Activated T-helper 1 cell treated with anti-CD3 and anti-CD28 coated beads, Interleukin-2, amount 50 U/mL, for 16 hours (primary cell): ENCODE measurements at places on chromosomes 5 and 9.

GRCh38 chr9:84435902-84436301 is 95.3 kb upstream of the SLC28A3 start:
- no peak for DNase-seq

DNA sequence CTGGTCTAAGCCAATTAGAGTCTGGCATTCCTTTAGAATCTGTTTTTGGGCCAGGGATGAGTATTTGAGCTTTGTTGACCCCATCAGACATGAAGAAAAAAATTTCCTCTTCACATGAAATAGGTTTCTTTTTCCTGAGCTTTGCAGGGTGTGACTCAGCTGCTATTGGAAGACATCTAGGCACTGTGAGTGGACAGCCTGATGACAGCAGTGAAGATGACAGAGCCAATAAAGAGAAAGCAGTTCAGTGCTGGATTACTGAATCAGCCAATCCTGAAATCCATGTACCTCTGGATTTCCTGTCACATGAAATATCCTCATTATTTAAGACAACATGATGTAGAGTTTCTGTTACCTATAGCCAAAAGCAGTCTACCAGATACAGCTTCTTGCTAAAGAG is 51.3 kb upstream of the GRIA1 start:
- DNase-seq, result no peak

DNA sequence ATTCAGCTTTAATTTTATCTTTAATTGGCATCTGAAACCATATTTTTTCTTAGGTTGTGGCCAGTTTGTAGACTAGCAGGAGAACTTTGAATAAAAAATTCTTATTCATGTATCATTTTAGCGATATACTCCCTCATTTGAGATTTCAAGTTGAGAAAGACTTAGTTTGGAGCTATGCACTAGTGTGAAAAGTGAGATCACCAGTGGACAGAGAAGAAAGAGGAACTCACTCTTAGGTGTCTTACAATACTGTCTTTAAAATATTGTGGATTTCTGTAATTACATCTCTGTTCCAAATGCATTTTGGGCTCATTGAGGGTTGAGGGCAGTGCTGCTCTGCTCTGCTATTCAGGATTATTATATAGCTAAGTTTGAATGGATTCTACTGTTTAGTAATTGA is 54.7 kb downstream of the NAA35 start:
- no peak for DNase-seq

GRCh38 chr9:134662143-134662876 is 20.7 kb downstream of the COL5A1 start:
- no peak for DNase-seq

DNA sequence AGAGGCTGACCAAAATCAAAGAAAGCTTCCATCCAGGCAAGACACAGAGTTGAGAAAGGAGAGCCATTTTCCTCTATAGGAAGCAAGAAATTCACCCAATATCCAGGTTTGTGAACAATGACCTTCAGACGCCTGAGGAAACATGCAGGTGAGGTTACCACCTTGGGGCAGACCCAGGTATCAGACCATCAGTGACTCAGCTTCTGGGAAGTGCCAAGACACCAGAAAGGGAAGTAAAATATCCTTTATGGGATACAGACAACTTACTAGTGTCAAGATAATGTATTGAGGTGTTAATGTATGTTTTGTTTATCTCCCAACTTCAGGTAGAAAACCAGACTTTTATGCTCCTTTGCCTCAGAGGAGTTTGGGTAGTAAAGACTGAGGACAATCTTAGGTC is 2.2 kb upstream of the DTWD2 start:
- no peak for DNase-seq

DNA sequence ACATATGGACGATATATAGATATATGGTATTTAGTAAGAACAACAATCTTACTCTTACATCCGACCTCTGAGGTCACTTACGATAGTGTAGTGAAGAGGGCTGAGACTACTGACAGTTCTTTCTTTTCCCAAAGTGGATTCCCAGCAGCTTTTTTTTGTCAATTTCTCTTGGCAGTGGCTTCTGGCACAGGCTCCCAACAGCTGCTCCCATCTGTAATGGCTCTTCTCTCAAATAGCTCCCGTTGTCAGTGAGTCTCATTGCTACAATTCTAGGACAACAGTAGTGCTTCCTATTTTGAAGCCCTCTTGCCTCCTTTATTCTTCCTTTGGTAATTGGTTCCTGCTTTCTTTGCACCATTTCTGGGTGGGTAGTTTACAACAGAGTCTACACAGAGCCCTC is 68.4 kb downstream of the SLC25A46 start:
- DNase-seq, result no peak

- no peak for DNase-seq
These were observed 111.3 kb upstream of the ALDH1B1 start for GRCh38 chr9:38281196-38281595.

DNA sequence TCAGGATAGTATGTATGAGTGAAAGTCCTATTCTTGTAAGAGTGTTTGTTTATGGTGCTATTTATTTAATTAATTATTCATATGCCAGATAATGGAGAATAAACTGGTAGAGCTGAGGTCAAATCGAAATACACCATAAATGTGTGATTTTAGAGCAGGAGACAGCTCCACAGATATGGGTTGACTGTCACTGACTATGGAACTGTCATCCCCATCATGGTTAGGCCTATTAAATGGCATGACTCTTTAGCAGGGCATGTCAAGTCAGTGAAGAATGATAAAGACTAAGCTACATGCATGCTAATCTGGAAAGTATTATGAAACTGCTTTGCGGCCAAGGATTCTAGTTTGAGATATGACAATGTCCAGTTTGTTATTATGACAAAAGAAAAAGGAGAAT is 658.6 kb downstream of the ISL1 start:
- DNase-seq, result no peak

DNA sequence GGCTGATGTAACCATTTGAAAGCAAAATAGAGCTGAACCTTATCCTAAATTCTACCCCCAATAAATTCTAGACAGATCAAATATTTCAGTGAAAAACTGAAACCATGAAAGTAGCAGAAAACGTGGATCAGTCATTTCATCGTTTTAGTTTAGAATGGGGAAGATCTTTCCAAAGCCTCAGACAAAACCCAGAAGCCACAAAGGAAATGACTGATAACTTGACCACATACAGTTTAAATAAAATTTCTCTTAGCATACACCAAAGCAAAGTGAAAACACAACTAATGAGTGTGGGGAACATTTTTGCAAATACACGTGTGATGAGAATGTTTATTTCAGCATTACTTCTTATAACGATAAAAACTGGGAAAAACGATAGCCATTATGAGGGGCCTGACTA is 284.8 kb downstream of the ADGRV1 start:
- no peak for DNase-seq

GRCh38 chr9:129383561-129384490 is 205.8 kb upstream of the IER5L start:
- DNase-seq, result peak; percentile 44

DNA sequence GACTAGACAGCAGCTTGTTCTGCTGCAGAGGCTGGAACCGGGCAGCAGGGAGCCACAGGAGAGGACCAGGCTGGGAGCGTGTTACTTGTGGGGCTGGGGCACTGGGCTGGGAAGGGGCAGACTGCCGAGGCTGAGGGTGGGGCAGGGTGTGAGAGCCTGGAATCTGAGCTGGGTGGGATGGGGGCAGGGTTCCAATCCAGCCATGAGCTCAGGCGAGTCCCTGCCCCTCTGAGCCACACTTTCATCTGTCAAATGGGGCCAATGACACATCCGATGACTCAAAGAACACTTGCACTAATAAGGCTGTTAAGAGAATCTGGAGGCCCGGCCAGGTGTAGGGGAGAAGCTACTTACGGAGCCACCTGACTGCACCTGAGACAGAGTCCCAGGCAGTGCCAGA is 18.7 kb upstream of the WDR38 start:
- DNase-seq, result no peak

GRCh38 chr9:14530841-14531240 is 162.4 kb downstream of the ZDHHC21 start:
- no peak for DNase-seq

- no peak for DNase-seq
These were observed 7.7 kb downstream of the CDK7 start for GRCh38 chr5:69242215-69242927.
